GM19239 (cell line): ENCODE measurements at places on chromosomes 12 and 14.

GRCh38 chr12:45634273-45634917 is 95.1 kb upstream of the ARID2 start:
- no peak for DNase-seq

DNA sequence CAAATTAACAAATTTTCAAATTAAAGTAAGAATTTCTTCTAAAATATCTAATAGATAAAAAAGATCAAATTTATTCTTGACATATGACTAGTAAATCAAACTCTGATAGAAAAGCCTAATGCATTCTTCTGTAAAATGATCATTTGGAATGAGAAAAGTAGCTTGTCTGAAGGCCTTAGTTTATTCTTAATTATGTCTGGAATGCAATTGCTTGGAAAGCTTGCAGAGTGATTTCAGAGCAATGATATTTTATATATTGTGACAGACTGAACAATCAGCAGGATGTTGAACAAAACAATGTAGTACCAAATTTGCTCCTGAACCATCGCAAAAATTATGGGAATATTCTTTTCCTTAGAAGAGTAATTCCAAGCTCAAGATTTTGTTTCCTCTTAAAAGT is 789.6 kb upstream of the NOVA1 start:
- DNase-seq: no peak

- no peak for DNase-seq
Observed at GRCh38 chr12:80087486-80088213, 11.7 kb upstream of the OTOGL start.

DNA sequence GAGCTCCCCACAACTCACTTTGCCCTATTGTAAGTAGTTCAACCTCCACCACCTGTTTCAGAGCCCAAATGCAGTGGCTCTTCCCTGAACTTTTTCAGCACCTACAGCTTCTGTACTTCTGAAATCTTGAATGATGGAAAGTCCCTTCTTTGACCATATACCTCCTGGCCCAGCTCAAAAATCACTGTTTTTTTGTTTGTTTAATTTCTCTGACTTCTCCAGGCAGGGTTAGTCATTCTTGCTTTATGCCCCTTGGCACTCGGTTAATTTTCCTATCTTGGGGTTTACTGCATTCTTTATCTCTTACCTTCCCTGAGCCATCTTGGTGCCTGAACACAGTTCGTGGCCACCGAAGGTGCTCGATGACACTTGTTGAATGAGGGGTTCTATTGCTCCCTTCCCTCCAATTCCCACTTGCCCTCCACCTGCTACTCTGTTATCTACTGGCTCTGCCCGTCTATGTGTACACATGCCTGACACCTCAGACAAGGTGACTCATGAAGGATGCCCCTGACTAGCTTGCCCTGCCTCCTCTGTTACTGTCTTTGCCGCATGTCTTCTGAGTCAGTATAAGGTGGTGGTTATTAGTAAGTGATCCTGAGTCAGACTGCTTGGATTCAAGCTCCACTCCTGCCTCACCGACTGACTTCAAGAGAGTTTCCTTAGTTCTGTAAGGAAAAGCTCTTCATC is 4.4 kb downstream of the AMHR2 start:
- no peak for DNase-seq

GRCh38 chr14:96579358-96579757 is 77.2 kb downstream of the PAPOLA start:
- no peak for DNase-seq

DNA sequence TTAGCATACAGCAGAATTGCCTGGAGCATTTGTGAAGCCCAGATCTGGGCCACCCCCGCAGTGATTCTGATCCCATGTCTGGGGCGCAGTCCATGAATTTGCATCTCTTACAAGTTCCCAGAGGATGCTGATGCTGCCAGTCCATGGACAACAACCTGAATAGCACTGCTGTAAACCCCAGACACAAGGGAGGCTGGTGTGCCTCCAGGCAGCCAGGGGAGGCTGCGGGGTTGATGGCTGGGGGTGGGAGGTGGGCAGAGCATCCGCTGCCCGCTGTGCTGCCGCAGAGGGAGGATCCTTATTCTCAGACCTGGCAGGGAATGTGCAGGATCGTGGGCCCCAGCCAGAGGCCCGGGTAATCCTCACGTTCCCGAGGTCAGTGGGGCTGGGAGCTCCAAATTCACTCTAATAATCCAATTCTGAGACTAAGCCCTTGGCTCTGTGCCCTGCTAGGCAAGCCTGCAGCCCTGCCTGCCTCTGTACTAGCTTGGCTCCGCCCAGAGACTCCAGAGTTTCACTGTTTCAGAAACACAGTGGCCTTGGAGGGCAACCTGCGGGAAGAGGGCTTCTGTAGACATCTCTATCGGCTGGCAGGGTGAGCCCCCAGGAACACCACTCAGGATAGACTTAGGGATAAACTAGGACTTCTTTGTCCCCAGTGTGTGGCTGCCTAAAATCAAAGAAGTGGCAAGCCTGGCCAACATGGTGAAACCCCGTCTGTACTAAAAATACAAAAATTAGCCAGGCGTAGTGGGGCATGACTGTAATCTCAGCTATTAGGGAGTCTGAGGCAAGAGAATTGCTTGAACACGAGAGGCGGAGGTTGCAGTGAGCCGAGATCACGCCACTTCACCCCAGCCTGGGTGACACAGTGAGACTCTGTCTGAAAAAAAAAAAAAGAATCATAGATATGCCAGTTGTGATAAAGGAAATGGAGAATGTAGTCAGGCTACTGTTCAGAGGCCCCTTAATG is 17.8 kb upstream of the MLEC start:
- no peak for DNase-seq

DNA sequence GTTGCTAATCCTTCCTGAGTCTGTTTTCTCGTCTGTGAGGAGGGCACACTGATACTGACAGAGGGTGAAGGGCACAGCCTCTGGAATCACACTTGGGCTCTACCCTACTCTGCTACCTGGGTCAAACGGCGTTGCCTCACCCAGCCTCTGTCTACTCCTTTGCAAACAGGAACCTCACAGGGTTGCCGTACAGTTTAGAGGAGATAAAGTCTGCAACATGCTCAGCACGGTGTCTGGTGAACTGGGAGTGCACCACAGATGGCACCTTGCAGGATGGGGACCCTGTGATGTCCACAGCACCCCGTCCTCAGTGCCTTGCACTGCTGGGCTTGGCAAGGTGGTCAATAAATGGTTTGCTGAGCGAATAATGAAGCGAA is 38.3 kb downstream of the TESC start:
- DNase-seq: no peak

DNA sequence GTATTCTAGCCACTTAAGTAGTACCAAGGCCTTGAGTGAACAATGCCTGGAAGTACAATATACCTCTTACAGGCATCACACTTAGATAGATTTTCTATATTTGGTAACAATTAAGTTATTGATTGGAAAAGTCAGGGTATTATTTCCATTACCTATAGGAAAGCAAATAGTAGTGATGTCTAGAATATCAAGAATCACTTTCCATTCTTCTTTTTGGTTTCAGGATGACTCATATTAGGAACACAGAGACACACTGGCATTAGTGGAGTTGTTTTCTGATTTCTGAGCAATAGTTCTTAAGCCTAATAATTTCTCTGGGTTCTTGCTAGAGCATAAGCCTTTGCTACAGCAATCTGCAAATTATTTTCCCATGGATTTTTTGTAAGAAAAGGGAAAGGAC is 1640.0 kb upstream of the SEL1L start:
- no peak for DNase-seq

- no peak for DNase-seq
Observed at GRCh38 chr14:23514644-23514957, 37.0 kb downstream of the ZFHX2 start.

- DNase-seq: no peak
Observed at GRCh38 chr14:79735121-79735520, 476.2 kb downstream of the DIO2 start.

DNA sequence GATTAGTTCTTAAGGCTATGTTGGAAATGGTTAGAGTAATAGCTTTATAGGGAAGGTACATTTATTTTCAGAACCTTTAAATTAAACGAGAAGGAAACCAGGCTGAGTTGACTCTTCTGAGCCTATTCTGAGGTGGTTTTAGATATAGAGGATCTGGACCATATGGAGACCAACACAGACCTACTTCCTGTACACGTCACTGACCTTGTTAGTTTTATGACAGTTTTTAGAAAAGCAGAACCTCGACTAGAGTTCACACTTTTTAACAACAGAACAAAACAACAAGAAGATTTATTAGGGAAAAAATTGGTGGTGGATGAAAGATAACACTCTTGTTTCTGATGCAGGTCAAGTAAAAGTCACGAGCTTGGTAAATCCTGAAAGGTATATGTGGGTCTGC is 107.1 kb downstream of the NPAS3 start:
- DNase-seq: no peak

GRCh38 chr12:54975875-54976274 is 8.7 kb downstream of the TESPA1 start:
- DNase-seq: no peak

DNA sequence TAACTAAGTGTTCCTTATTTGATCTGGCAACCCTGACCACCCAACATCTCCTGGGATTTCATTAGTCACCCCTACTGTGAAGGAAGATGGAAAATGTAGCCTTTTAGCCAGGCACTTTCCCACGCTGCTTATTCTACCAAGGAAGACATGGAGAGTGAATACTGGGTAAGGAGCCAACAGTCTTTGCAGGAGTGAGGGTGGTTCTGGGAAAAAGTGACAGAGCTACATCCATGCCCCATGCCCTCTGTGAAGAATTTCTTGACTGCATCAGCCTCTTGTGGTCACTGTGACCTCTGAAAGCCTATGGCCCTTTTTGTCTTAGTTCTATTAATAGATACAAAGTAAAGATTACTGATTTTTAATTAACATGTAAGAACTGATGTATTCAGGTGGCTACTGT is 196.0 kb upstream of the EEA1 start:
- DNase-seq: no peak

- DNase-seq: no peak
Observed at GRCh38 chr12:45688183-45688582, 41.3 kb upstream of the ARID2 start.

DNA sequence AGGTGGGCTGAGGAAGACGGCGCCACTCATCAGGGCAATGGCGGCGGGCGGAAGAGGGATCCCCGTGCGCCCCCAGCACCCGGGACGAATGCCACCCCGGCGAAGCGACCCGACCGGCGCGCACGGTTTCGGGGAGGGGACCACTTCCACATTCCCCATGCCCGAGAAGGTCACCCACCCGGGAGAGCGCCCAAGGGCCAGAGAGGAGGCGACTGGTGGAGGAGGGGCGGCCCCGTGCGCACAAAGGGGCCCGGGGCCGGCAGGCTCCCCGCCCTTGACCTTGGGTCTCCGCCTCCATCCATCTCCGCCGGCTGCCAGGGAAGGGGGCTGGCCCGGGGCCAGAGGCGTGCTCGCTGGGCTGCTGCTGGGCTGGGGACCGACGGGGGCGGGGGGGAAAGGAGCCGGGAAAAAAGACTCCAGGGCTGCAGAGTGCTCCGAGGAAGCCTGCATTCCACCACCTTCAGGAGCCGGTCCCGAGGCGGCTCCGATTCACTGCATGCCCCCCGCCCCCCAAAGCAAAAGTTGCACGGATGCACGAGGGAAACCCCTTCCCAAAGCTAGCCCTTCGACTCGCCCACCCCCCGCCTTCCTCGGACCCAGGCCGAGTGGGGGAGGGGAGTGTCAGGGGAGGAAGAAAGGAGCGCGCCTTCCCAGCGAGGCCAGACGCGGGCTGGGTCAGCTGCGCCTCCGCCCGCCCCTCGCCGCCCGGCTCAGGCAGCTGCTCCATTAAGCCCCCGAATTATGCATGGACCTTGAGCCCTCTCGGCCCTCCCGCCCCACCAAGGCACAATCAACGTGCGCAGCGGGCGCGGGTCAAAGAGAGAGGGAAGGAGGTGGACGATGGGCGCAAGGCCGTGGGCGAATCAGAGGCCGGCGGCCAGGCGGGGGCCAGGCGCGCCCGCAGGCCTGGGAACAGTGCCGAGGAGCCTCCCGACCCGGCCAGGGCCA is 26.2 kb downstream of the BCL11B start:
- DNase-seq: no peak

DNA sequence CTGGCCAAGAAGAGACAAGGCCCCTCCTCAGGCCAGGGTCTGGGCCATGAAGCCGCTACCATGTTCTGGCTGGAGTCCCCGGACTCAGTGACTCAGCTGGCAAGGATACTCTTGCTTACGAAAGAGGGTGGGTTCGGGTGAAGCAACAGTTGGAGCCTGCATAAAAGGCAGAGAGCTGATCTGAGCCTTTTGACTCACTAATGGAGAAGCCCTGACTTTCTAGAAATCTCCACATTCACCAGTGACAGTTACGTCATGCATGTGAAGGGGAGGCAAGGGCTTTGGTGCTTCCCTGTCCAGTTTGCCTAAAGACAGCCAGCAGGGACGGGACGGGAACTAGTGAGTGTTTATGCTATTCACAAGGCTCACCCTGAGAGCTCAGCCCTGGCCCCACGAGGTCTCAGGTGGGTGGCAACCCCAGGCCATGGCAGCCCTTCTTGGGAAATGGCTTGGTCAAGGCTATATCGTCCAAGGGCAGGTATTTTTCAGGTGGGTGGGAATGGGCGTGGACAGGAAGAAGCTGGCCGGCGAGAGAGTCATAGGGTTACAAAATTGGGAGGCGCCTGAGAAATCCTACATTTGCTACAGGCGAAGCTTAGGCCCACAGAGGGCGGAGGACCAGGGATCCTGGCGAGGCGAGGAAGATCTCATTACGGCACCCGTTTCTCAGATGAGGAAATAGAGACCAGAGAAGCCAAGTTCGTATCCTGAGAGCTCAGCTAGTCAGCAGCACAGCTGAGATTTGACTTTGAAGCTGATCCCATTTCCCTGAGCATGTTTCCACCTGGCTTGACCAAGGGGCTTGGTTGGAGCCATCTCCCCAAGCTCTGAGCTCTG is 314.6 kb downstream of the BCL11B start:
- no peak for DNase-seq

DNA sequence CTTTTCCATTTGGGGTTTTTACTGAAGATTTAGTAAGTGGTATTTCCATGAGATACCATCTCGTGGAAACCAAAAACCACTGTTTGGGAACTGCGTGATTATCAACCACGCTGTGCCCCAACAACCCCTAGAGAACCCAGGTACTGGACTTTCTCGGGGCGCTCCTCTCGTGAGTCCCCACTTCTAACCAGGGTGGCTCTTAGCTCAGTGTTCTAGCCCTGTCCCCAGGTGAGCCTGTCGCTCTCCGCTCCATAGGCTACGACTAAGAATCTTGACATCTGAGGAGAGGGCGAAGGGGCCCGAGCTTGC is 686 bp downstream of the MCRS1 start:
- DNase-seq: no peak

DNA sequence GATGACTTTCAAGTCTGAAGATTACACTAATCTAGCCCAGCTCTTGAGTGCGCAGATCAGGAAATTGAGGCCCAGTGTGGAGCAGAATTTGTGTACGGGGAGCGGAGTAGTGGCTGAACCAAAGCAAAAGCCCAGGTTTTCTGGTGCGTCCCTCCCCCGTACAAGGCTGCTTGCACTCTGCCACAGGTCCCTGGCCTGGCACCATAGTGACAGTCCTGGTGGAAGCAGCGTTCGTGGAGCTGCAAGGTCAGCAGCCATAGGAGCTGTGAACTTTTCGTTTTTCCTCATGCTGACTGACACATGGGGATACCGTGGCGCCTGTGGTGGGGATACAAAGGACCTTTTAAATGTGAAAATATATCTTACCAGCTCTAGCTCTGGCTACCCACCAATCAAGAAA is 1.7 kb downstream of the EVL start:
- DNase-seq: no peak

- no peak for DNase-seq
Observed at GRCh38 chr12:64682572-64683277, 72.4 kb downstream of the RASSF3 start.
